ENCODE measurements at places on chromosomes 1 and 21.
A peak's percentile ranks its signal among the peaks of the same experiment; 100 is the strongest.

GRCh38 chr1:201358596-201358995, 18.9 kb downstream of the TNNT2 start:
- DNase-seq = no peak
- no peak overlapping the region for H3K4me3 ChIP-seq
- no peaks in the 10 kb centered on the region for H3K27me3 ChIP-seq
- no peak overlapping the region for H3K27ac ChIP-seq
- H3K4me1 ChIP-seq = peaks cover 8% of the 10 kb centered on the region

- H3K36me3 ChIP-seq = peaks cover 12% of the 10 kb centered on the region
- no peak for DNase-seq
- no peak overlapping the region for H3K4me3 ChIP-seq
- H3K27me3 ChIP-seq = no peaks in the 10 kb centered on the region
Measured at GRCh38 chr1:61315011-61315410, 232.7 kb downstream of the NFIA start.

DNA sequence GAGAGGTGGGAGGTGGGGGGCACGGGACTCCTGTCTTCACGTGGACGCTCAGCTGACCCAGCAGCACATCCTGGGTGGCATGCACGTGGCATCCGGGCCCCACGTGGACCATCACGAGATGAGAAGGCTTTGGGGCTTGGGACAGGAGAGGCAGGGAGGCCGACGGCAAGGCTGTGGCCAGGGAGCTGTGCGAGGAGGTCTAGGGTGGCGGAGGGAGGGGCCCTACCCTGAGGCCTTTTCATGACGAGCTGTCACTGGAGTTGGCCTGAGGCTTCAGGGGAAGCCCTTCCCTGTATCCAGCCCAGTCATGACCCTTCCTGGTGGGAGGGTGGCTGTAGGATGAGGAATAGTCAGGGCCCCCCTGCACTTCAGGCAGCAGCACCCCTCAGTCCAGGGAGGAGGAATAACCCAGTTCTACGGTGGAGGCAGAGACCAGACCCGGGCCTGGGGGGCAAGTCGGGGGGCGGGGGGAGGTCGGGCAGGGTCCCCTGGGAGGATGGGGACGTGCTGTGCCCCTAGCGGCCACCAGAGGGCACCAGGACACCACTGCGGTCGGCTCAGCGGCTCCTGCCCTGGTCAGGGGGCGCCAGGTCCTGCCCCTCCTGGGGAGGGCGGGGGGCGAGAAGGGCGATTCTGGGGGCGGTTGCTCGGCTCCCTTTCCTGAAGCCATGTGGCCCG, 2.0 kb upstream of the PERM1 start:
- DNase-seq = peak; percentile 63
- peaks cover 4% of the 10 kb centered on the region for H3K27me3 ChIP-seq
- H3K4me3 ChIP-seq = no peak overlapping the region
- H3K36me3 ChIP-seq = no peaks in the 10 kb centered on the region

DNA sequence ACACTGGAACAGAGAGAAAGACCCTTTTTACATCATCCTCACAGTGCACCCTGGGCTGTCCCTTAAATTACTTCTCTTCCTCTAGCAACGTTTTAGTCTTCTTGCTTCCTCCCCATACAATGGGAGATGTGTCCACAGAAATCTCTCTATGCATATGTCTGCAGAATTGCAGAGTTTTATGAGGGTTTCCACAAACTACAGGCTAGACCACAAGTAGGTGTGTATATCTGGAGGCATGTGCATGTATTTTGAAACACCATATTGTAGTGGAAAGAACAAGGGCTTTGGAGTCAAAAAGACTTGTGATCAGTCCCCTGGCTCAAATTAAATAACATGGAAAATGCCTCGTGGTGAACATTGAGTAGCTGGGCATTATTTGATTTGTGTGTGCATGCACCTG, 121.3 kb upstream of the IPO9 start:
- no peaks in the 10 kb centered on the region for H3K36me3 ChIP-seq
- no peak for DNase-seq
- peaks cover 22% of the 10 kb centered on the region for H3K4me1 ChIP-seq
- no peak overlapping the region for H3K27ac ChIP-seq
